Activated naive CD4-positive, alpha-beta T cell treated with anti-CD3 and anti-CD28 coated beads for 36 hours (primary cell): ENCODE measurements at places on chromosomes 11 and 22.

DNA sequence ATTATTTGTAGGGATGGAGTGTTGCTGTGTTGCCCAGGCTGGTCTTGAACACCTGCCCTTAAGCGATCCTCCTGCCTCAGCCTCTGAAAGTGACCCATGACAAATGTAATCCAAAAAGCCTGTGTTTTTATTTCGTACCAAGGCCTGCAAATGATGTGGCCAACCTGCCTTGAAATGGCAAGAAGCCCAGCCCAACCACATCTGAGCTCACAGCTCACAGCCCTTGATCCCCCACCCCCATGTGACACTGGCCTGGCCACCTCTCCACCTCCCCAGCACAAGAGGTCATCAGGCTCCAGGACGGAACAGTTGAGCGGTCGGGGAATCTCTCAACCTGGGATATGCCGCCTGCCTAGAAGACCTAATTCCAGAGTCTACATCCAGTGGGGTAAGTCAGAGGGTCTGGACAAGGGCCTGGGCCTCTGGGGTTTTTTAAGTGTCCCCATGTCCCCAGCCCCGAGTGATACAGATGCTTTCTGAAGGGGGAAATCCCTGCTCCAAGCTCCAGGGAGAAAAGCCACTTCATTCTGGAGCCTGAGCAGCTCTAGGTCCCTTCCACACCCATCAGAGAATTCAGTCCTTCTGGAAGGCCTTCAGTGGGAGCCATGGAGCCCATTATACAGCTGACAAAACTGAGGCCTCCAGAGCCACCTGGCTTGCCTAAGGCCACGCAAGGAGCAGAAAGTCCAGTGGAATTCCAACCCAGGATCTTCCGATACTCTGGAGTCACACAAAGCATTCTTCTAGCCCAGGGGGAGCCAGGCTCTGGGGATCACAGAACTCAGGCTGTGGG is 70.7 kb downstream of the MN1 start:
- no peak for DNase-seq

GRCh38 chr11:123434911-123435310 is 4.8 kb downstream of the GRAMD1B start:
- DNase-seq = no peak

DNA sequence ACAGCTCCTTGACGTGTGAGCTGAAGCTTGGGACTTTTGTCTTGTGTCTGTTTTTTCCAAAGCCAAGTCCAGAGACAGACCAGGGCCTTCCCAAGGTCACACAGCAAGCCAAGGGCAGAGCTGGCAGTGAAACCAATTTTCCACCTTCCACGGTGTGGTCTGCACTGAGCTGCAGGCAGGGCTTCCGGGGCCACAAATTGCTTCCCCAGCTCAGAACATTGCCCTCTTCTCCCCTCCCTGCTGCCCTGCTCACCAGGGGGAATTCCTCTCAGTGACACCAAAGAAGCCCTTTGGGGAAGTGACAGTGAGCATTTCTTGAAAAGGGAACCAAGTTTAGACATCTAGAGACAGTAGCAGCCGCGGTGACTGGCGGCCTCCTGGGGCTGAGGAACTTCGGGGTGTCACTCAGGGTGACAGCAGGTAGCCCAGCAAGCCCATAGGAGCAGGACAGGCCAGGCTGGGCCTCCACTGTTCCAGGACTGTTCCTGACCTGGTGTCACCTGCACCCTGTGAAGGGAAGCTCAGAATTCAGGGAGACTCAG is 9.2 kb downstream of the FXYD2 start:
- peak; percentile 92 for DNase-seq

DNA sequence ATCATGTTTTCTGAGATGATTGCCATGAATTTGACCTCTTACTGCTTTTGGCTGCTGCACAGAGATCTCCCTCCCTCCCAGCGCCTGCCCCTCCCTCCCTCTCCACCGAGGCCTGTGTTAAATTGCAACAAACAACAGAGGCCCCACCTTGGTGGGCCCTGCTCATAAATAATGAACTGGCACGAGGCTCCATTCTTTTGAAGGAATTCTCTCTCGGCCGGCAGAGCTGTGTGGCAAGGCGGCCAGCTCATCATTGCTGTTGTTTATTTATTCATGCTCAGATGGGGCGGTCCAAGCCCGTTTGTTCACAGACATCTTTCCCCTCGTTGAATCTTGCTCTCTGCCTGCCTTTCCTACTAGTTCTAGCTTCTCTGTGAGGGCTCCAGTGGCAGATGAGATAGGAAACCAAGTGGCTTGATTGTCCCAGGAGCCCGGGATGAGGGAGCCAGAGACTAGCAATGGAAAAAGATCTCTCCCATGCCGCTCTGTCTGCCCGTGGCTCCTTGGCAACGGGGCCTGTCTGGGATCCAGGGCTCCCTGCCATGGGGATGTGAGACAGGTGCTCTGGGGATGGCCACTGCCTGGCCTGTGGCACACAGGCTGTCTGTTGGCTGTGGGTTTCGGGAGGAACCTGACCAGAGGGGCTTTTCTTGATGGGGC is 192.6 kb downstream of the DSCAML1 start:
- no peak for DNase-seq

- DNase-seq = peak; percentile 91
Measured at GRCh38 chr11:61111786-61112517, 9.7 kb downstream of the CD5 start.

GRCh38 chr22:46843821-46844255 is 81.4 kb downstream of the TBC1D22A start:
- DNase-seq = no peak

DNA sequence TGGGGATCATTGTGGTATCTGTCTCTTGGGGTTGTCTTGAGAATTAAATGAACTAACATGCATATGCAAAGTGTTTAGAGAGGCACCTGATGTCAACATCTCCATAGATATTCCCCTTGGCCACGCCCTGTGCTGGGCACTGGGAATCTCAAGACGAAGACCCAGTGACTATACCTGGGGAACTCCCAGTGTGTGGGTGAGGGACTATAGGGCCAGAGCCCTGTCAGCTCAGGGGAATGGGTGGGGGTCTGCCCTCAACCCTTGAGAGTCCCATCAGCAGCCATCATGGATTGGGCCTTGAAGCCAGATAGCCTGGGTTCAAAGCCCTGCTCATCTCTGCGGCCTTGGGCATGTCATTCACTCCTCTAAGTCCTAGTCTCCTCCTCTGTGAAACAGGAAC is 21.6 kb upstream of the LMO1 start:
- DNase-seq = no peak

DNA sequence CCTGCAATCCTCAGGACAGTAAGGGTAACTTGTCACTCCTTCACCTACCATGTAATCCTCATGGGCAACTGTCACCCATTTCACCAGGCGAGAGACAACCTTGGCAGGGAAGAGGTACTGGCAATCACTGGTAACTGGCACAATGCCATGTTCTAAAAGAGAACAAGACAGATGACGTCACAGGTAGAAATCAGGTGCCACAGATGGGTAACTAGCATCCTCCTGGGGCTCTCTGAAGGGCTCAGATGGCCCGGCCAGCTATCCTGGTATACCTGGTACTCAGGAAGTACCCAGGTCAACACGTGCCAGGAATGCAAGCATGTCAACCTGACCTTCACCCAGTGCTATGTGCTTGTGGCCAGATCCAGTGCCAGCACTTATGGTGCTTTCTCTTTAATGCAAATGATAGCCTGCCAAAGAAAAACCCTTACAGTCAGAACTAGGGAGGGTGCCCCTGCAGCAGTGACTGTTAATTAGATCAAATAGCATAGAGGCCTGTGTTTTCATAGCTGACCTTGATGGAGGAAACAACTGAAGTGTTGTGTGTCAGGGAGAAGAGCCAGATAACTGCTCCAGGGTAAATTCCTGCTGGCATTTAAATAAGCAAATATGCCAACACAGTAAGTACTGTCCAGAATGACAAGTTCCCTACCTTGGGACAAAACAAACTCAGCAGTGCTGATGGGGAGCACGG is 36.2 kb downstream of the THOC5 start:
- DNase-seq = no peak
